ENCODE measurements at places on chromosomes 12 and 14. TPM values are rescaled to one million over a fixed set of nuclear protein-coding genes. Genes with fewer than 3 reads are reported as not detected.

GRCh38 chr12:42945927-42946326 lies 356.4 kb upstream of the PRICKLE1 start:
- no peak for DNase-seq

GRCh38 chr14:90429754-90430153 lies 32.9 kb downstream of the CALM1 start:
- peak; percentile 68 for DNase-seq

- DNase-seq, result peak; percentile 65
These were observed 48.1 kb upstream of the BCL11B start for GRCh38 chr14:99320105-99320572.

DNA sequence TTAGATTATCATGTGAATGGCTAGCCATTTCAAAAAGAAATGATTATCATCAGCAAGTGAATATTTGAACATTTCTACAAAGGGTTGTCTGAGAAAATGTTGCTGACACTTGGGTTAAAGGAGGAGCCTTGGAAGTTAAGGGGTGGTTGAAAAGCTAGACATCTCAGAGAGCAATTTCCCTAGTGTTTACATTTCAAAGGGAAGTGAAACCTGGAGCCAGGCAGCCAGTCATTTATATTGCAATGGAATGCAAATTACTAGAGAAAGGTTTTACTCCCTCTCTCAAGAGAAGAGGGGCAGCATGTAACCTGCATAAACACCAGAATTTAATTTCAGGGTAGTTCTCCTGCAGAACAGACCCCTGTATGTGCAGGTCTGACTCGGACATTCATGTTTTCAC lies 279.0 kb downstream of the SLC16A7 start:
- DNase-seq, result no peak

DNA sequence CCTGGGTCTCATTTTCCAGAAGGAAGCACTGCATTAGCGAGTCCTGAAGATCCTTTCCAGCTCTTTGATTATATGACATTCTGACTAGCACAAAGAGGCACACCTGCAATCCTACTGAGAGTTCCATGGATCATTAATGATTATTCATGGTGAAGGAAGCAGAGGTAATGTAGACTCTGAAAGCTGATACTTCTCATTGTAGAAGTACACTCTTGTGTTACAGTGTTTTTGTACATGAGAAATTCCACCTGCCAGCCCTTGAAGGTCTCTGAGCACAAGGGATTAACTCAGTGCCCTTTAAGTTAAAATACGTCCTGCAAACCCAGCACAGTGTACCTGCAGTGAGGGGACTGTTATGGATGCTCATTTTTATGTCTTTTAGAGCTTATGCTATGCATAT lies 558.8 kb upstream of the FBXO33 start:
- DNase-seq, result no peak

GRCh38 chr14:91059576-91060350 lies 678 bp downstream of the RPS6KA5 start:
- DNase-seq, result peak; percentile 68

- peak; percentile 33 for DNase-seq
These were observed 520 bp downstream of the CSRP2 start for GRCh38 chr12:76878099-76878898.

GRCh38 chr14:99609245-99610170 lies 5.5 kb upstream of the CCDC85C start:
- DNase-seq, result no peak

DNA sequence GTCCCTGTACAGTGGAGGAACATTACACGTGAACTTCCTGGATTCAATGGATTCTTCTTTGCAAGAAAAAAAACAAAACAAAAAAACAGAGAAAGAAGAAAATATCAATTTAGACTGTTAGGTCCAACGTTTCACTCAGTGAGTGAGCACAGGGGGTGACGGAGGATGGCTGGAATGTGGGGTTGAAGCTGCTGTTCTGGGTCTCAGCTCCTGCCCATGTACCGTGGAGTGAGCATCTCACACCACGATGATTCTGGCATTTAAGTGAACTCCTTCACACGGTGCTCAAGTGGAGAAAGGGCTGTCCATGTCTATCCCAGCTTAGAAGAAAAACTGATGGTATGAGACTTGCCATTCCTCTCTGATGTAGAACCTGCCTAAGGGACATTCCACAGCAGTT lies 23.2 kb downstream of the CCND2 start:
- DNase-seq, result no peak

GRCh38 chr12:79380402-79380801 lies 310.4 kb downstream of the PAWR start:
- DNase-seq, result no peak

DNA sequence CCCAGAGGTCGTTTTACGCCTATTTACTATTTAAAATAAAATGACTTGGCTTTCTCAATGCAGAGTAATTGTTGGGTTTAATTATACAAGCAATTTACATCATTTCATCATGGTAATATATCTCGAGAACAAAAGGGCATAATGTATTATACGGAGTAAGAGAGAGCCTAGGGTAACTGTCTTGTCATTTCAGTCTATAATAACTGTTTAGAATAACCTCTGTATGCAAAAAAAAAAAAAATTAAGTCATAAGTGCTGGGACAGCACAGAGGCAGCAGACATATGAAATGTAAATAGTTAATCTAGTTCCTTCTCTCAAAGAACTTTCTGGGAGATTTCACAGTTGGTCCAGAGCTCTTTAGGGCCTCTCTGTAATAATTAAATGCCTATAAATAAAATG lies 284.9 kb downstream of the TMTC2 start:
- DNase-seq, result no peak

The DNAJC22 gene
- 1.1 TPM for total RNA-seq

The CCDC177 gene
- not detected for total RNA-seq

The SLC10A1 gene
- total RNA-seq, result not detected

The RNASE1 gene
- 64.0 TPM for total RNA-seq

The FANCM gene
- total RNA-seq, result 9.0 TPM

The GPD1 gene
- total RNA-seq, result not detected

All from dermis blood vessel endothelial cell (primary cell).